ENCODE measurements at places on chromosomes 4 and X.

- DNase-seq, result no peak
These were observed at the start of gene ARSJ for GRCh38 chr4:113979148-113979904. ARSJ (minus strand) TSS chr4:113979647; CDS start chr4:113978834, 813 bp downstream.

DNA sequence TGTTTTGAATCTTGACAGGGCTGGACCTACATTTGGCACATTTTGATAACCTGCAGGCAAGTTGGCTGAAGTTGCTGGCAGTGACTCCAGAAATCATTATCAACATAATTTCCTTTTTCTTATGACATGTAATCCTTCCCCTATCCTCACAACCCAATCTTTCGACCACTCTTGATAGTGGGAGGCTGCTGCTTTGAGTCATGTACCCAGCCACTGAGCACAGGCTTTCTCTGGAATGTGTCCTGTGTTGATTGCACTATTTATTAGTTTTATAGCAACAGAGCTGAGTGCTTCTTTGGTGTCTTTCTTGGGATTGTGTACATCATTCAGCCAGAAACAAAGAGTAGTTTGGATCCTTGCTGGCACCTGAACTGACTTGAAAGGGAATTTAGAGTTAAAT is 183.1 kb upstream of the LEF1 start:
- DNase-seq, result no peak

- no peak for DNase-seq
These were observed 85.0 kb upstream of the FAM241A start for GRCh38 chr4:112060212-112060611.

DNA sequence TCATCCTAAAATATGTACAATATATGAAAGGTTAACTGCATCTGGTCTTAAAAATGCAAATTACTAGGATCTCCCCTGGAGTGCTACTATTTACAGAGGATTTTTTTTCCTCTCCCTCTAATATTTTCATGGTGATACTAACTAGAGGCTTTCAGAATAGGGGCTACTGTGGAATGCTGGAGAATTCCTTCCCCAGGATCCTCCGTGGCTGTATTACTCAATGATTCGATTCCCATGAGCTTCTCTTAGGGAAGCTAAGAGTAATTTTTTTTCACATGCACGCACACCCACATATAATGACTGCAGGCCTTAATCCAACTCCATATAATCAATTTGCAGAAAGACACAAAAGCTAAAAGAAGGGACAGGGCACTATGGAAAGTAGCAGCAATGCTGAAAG is 184.7 kb downstream of the ARHGAP6 start:
- DNase-seq, result no peak

GRCh38 chr4:158159718-158160094 is 13.1 kb downstream of the GASK1B start:
- no peak for DNase-seq

DNA sequence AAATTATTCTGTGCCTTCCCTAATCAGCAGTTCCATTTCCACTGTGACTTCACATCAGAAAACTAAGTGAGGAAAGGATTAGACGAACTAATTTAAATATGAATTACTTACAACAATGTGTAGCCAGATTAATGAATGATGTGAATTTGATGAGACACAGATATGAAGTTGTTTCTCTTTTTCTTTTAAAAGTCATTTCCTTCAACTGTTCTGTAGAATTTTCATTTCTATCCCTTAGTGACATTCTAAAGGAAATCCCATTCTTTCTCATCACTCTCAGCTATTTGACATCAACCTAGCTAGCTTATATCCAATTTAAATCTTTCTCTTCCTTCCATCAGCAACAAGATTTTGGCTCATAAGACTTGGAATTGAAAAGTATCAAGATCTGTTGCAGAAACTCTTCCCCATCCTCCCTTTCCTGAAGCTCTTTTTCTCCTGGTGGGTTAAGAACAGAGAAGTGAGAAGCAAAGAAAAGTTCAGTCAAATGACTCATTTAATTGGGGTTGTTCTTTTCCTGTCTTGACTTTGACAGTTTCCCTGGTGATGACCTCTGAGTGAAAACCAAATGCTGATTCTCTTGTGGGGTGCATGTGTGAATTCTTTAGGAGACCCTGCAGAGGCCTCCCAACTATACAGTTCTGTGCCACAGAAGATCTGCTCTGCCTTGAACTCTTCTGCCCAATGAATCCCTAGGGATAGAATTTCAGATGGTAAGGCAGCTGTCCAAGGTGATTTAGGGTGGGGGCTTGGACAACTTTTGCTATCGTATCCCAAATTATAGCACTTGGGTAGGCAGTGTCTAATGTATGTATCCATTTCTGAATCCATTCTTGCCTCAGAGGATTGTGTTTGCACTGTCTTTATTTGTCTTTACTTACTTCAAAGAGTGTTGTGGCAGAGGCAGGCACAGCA is 232.5 kb upstream of the GPRIN3 start:
- no peak for DNase-seq

GRCh38 chrX:119015407-119016237 is 41.2 kb downstream of the LONRF3 start:
- no peak for DNase-seq

- no peak for DNase-seq
These were observed 43.2 kb upstream of the BMPR1B start for GRCh38 chr4:94714365-94715160.

DNA sequence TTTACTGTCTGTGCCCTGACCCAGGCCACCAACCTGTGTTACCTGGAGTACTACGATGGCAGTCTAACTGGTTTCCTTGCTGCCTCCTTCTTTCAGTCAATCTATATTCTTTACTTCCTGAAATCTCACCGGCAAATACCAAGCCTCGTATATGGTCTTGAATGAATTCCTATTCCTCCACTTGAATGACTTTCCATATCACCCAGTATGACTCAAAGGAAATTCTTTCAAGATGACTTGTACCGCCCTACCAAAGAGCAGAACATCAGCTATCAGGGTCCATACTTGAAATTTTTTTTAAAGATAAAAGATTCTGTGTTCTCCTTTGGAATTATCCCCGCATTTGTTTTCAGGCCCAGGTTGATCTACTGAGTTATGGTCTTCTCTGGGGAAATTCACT is 378.0 kb downstream of the AFF2 start:
- no peak for DNase-seq

- DNase-seq, result no peak
These were observed 58.2 kb downstream of the DCLK2 start for GRCh38 chr4:150136481-150136880.

DNA sequence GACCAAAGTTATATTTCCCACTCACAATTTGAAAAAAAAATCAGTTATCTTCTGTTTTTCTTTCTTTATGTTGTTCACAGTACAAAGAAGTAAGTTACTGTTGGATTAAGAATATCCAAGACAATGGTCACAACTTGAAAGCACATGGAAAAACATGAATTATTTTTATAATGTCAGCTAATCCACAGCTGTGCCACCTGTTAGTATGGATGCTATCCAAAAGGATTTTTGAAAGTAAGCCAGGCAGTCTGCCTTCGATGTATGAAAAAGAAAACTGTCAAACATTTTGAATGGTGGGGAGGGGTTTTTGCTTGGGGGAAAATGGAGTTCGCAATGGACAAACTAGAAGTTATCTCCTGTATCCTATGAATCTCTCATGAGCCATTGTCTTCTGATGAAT is 6.2 kb downstream of the GPM6A start:
- no peak for DNase-seq

DNA sequence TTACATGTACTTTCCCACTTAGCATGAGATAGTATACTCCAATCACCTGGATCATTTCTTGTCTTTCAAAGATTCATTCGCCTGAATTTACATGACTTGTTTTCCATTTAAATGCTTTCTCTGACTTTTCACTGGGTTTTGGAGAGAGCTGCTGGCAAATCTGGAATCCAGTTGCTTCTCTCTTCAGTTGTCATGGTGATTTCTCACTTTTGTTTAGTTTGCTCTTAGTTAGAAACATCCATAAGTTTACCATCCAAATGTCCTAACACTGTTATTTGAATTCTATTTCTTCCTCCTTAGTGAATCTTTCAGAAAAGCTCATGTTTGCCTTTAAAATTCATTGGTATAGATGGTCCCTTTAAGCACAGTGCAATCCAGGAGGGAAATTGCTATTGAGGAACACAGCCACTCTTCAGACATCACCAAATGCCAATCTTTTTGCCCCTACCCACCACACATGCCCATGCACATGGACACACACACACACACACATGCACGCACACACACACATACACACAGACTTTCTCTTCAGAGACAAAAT is 51.7 kb downstream of the REELD1 start:
- DNase-seq, result no peak

DNA sequence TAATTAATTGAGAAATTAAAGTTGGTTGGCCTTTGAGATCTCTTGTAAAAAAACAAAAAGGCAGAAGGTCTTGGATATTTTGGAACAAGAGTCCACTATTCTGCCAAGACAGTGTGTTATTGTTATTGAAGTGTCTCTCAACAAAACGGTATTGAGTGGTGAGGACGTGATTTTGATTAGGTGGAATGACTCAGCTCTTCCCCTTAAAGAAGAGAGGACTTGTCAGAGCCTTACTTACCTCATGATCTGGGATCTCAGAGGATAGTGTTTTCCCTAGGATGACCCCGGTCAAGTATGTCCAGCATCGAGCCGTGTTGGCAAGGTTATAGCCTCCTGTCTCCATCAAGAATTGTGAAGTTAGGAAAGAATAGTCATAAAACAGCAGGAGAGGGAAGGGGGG is 110.9 kb downstream of the HDAC8 start:
- no peak for DNase-seq

GRCh38 chr4:181272422-181272821 is 970.8 kb upstream of the TENM3 start:
- no peak for DNase-seq

- no peak for DNase-seq
These were observed 241.4 kb upstream of the PGRMC2 start for GRCh38 chr4:128528793-128529553.

GRCh38 chr4:78710536-78710935 is 65.6 kb upstream of the BMP2K start:
- no peak for DNase-seq

GRCh38 chr4:13922459-13922858 is 294.9 kb upstream of the BOD1L1 start:
- DNase-seq, result no peak

GRCh38 chr4:84932462-84932861 is 34.0 kb downstream of the WDFY3 start:
- no peak for DNase-seq

DNA sequence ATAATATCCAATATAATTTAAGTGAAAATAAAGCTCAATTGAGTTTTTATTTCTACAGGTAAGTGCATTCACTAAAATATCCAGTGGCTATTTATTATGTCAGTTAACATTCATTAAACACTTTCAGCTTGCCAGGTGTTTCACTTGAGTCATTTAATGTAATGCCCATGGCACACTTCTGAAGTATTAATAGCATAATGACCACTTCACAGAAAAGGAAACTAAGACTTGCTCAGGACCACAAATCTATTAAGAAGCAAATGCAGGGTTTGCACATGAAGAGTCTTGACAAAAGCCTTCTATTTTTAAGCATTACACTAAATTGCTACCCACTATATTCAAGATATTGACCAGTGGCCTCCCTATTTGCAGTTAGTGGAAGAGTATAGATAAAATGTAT is 612.7 kb downstream of the KCTD8 start:
- no peak for DNase-seq

DNA sequence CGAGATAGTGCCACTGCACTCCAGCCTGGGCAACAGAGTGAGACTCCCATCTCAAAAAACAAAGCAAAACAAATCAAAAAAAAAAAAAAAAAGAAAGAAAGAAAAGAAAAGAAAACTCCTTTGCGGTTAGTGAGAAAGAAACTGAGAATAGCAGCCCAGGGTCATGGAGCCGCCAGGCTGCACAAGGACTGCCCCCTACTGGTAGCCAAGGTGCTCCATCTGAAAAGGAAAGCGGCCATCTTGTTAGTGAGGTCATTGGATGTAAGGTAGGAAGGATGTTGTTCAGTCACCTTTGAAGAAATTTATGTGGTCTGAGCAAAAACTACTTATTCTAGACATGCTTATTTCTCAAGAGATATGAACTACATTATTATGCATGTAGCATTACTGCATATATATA is 660.6 kb upstream of the TENM3 start:
- no peak for DNase-seq

DNA sequence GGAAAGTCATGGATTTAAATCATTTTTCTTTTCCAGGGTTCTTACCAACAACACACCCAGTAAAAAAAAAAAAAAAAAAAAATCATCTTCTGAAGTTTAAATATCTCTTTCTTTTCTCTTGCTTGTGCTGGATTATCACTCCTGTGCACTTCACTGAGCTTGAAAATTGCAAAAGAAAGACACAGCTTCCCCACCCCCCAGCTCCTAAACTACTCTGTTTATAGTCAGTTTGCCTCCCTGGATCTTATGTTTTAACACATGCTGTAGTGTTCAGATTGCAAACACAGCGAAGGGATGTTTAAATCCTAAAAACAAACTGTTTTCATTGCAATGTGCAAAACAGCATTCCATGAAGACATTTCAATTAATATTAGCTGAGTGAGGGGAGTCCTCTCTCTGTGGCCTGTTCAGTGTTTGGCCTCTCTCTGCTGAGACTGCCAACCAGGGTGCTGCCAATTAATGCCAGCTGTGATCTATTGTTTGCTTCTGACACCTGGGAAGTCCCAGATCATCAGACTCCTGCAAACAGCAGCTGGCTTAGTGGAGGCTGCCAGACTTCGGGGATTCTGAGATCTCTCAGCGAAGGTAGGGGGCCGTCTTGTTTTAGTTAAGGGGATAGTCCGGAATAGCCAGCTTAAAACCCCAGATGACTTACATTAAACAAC is 171.1 kb upstream of the PITX2 start:
- DNase-seq, result no peak

DNA sequence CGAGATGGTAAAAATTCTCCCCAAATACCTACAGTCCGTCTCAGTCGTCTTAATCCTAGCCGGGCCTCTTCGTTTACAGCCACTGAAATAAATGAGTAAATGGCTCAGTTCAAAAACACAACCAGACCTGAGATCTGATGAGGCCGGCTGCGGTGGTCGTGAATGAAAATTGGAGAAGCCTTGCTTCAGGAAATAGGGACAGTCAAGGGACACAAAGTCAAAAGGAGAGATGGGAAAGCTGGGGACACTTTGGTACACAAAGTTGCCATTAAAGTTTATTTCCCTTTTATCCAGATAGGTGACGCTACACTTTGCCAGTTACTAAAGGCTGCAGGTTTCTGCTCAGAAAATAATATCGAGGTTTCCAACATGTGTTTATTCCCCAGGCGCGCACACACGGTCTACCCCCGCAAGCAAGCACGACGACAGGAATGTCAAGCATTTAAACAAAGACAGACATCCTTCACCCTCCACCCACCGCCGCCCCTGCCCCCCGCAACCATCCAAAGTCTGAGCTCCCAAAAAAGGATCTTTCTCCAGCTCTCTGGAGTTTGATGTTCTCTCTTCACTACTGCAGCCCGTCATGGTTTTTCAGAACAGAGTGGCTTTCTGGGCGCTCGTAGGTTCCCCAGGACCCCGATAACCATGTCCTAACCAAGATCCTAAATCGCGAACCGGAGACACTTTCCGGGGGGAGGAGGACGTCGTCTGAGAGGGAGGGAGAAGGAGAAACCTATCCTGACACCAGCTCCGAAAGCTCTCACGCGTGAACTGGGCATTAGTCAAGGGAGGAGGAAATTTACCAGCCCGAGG is 1.3 kb upstream of the PCDH7 start:
- DNase-seq, result no peak

- no peak for DNase-seq
These were observed 44.7 kb upstream of the IGFBP7 start for GRCh38 chr4:57154926-57155325.

- no peak for DNase-seq
These were observed 41.2 kb downstream of the RPS6KA3 start for GRCh38 chrX:20225488-20225833.

GRCh38 chr4:109572154-109572553 is 12.1 kb downstream of the MCUB start:
- no peak for DNase-seq
